ENCODE measurements at places on chromosomes 12 and 14.

DNA sequence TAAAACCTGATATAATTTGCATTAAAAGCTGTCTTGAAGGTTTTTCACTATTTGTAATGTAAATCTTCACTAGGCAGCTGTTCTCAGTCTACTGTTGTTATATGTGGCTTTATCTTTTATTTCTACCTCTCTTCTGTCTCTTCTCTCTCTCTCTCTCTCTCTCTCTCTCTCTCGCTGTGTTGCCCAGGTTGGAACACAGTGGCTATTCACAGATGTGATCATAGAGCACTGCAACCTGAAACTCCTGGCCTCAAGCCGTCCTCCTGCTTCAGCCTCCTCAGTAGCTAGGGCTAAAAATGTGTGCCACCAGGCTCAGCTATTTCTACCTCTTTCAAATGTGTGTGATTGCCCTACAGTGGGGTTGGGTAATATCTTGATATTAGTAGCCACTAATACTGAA lies 21.1 kb downstream of the FUT8 start:
- no peak for DNase-seq

GRCh38 chr12:115755061-115755724 lies 522.3 kb downstream of the MED13L start:
- no peak for DNase-seq

- no peak for DNase-seq
Observed at GRCh38 chr14:75231320-75231719, 47.3 kb upstream of the FOS start.

DNA sequence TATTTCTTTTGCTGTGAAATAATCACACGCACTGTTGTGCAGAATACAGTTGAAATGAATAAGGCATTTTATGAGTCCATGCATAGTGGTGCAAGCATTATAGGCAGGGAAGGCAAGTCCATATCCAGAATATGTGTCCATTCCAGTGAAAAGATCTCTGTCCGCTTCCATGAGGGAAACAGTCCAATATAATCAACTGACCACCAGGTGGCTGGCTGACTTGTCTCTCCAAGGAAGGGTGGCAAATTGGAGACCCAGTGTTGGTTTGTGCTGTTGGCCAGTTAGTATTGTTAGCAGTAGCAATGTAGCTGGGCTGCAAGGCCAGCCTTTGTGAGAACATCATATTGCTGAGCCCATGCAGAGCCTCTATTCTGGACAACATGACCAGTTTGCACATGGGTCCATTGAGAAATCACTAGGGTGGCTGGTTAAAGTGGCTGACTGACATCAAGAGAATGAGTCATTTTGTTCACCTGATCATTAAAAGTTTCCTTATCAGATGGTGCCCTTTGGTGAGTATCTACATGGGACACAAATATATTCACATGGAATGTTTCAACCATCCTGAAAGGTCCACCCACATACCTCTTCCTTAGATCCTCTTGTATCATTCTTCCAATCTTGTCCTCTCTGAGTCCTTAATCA lies 17.3 kb upstream of the YAF2 start:
- DNase-seq, result no peak

GRCh38 chr14:38297681-38298080 lies 41.8 kb upstream of the CLEC14A start:
- no peak for DNase-seq

- no peak for DNase-seq
Observed at GRCh38 chr14:92650581-92651105, 97.8 kb downstream of the LGMN start.

DNA sequence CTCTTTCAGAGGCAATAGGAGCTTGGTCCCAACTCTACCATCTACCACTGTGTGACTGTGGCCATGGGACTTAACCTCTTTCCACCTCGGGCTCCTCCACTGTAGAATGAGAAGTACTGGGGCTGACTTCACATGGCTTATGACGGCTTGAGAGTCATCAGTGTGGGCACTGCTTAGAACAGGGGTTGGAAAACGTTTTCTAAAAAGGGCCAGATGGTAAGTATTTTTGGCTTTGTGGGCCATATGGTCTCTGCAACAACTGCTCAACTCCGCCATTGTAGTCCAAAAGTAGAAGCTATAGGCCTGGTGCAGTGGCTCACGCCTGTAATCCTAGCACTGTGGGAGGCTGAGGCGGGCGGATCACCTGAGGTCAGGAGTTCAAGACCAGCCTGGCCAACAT lies 69.2 kb upstream of the LTA4H start:
- no peak for DNase-seq

DNA sequence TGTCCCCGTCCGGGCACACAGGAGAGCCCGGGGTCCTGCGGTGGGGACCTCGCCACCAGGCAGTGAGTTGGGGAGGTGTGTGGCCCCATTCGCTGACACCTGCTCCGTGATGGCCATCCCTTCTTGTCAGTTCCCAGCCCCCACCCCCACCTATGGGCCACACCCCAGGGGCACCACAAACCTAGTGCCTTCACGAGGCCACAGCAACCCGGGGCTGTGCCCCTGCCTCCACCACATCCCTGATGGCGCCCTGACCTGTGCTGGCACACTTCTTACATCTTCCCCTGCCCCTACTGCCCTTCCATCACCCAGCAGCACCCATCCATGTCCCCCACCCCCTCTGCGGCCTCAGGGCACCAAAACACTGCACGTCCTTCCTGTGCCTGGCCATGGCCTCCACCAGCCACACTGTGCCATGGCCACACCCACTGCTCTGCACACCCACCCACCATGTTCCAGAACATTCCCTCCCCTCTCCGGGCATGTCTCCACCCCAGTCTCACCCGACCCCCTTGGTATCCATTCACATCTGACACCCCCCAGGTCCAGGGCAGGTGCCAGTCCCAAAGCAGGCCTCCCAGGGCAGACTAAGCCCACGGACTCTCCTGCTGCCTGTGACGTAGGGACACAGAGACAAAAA lies 24.4 kb downstream of the JAG2 start:
- no peak for DNase-seq

- DNase-seq, result no peak
Observed at GRCh38 chr14:72758420-72758819, 135.5 kb downstream of the DPF3 start.

DNA sequence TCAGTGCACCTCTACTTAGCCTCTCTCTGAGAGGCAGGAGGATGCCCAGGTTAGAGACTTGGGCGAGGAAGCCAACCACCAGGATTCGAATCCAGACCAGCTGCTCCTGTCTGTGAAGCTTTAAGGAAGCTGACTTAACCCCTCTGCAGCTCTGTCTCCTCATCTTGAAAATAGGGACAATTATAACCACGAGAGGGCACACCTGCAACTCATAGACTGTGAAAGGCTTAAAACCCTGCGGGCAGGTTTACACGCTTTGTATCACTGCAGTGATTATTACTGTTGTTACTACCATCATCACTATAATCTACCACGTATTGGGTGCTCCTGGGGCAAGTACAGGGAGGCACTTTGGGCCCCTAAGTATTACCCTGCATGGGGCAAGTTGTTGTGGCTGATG lies 379.8 kb downstream of the VRK1 start:
- DNase-seq, result no peak

GRCh38 chr14:100777818-100778525 lies 47.9 kb upstream of the MEG3 start:
- DNase-seq, result no peak

DNA sequence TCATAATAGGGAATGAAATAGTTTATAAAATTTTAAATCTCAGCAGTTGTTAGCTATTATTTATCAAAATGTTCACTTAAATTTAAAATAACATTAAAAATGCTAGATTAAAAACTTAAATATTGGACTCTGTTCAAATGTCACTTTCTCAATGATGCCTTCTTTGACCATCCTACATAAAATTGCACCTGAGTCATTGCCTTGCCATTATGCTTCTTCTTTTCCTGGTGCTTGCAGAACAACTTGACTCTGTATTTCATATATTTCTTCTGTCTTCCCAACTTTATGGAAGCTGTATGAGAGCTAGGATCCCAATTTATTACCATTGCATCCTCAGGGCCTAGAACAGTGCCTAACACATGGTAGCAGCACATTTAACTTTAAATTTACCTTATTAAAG lies 37.3 kb upstream of the CPM start:
- DNase-seq, result no peak
